ENCODE measurements at places on chromosomes 2 and 18.
A peak's percentile ranks its signal among the peaks of the same experiment; 100 is the strongest.

DNA sequence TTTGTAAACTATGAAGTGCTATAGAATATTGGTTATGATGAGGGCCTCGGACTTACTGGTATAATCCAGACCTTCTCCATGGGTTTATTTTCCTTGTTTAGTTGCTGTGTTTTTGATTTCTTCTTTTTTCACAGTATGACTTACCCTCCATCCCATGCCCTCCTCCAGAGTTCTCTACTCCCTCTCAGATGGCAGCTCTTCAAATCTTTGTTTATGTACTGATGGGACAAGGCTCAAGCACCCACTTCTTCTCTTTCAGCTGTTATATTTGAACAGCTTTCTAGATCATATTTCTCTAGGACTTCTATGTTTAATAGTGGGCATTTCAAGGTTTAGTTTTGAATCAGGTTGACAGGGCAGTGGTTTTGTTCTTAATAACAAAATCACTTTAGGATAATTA, 43.9 kb downstream of the CLIP4 start:
- no peak for DNase-seq

GRCh38 chr2:76256458-76257088, 545.9 kb upstream of the GCFC2 start:
- DNase-seq, result no peak

GRCh38 chr18:33720133-33720532, 142.1 kb downstream of the ASXL3 start:
- DNase-seq, result no peak

DNA sequence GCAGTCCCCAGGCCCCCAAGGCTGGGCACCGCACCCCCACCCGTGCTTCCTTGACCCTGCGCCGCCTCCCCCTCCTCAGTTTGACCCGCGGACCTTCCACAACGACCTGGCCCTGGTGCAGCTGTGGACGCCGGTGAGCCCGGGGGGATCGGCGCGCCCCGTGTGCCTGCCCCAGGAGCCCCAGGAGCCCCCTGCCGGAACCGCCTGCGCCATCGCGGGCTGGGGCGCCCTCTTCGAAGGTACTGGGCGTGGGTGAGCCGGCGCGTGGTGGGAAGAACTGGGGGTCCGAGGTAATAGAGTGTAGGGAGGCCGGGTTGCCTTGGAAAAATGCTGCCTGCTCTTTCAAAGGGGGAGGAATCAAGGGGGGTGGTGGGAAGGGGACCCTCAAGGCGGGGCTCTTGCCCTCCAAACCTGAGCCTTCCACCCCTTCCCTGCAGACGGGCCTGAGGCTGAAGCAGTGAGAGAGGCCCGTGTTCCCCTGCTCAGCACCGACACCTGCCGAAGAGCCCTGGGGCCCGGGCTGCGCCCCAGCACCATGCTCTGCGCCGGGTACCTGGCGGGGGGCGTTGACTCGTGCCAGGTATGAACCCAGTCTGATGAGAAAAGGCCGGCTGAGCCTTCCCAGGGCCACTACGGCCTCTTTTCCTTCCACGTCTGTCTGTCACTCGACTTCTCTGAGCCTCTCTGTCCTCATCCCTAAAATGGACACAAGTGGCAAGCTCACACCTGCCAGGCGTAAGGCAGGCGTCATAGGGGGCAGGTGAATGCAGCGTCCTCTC, 2.6 kb downstream of the PRSS56 start:
- no peak for DNase-seq

- no peak for DNase-seq
Observed at GRCh38 chr2:10584242-10584753, 105.5 kb downstream of the NOL10 start.

DNA sequence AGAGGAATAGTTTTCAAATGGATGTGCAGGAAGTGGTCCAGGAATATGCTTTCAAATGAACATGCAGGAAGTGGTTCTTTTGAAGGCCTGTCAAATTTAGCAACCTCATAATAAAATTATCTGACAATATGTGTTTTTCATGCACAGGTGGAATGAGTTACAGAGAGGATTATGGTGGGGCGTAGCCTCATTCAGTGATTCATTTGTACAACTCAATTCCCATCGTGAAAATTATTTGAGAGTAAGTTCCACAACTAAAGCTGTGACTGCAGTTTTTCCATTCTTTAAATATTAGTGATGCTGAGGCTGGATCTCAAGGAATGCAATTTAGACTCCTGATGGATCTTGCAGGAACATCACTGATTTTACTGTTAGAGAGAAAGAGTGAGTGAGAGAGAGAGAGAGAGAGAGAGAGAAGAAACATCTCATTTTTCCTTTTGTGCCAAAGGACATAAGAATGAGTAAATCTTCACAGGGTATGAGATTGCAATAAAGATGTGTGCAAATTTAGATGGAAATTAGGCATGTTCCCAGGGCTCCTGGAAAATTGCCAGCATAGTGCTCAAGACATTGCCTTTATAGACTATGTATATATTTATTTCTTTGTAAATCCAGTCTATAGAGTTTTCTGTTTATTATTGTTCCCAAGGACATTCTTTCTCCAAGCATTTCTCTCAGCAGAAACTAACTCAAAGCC, 394.9 kb upstream of the ZEB2 start:
- DNase-seq, result no peak

GRCh38 chr18:23369266-23369665, 83.8 kb upstream of the RIOK3 start:
- no peak for DNase-seq

DNA sequence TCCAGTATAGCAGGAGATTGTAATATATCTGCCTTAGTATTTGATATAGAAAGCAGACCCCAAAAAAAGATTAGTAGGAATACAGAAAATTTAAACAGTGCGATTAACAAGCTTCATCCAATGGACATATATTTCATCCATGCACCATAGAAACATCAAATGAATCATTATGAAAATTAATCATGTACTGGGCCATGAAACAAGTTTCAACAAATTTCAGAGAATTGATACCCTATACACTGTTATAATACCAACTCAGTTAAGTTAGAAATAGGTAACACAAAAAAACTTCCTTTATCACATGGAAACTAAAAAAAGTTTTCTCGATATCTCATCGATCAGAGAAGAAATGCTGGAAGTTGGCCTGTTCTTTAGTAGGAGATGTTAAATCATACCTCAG, 192.1 kb upstream of the STON1 start:
- no peak for DNase-seq

- DNase-seq, result no peak
Observed at GRCh38 chr2:211468877-211469663, 912.7 kb downstream of the CPS1 start.

DNA sequence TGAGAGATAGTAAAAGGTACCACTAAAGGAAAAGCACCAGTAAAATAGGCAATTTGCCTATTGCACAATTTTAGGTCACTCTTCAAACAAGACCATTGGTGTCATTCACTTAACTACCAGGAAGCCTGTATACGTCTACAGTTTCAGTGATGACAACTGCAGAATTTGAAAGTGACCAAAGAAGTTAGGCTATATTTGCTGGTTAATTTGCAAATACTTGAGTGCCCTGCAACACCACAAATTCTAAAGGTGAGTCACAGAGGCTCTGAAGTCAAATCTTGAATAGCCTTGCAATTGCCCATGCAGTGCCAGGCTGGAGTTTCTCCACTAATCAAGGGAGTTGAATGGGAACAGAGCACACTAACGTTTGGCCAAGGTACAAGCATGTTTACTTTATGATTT, 128.7 kb upstream of the CCDC68 start:
- no peak for DNase-seq

DNA sequence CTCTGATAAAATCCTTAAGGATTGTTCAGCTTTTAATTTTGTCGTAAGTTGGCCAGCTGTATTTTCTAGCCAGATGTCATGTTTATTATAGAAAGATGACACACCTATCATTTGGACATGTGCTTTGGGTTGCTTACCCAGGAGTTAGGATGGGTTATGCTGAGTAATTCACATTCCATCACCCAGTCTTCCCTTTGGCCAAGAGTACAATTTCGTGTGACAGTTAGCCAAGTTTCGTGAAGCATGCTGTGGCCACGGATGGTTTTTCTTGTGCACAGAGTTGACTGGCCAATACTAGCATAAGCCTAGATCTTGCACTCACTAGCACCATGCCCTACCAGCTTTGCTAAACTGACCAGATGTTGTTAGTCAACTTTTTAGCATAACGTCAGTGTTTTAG, 5.8 kb downstream of the MAPRE3 start:
- no peak for DNase-seq

DNA sequence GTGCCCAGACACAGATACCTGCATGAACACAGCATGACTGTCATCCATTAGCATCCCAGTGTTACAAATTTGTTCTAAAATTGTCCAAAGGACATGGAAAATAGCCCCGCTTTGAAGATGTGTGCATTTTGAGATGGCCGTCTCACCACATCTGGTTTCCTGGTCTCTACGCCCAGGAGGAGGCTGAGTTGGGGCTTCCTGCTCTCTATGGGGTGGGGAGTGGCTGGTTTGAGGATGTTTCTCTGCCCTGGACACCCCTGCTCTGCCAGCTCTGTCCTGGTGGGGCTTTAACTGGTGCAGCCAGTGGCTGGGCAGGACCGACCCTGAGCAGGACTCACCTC, 74.6 kb upstream of the SMAD7 start:
- no peak for DNase-seq

DNA sequence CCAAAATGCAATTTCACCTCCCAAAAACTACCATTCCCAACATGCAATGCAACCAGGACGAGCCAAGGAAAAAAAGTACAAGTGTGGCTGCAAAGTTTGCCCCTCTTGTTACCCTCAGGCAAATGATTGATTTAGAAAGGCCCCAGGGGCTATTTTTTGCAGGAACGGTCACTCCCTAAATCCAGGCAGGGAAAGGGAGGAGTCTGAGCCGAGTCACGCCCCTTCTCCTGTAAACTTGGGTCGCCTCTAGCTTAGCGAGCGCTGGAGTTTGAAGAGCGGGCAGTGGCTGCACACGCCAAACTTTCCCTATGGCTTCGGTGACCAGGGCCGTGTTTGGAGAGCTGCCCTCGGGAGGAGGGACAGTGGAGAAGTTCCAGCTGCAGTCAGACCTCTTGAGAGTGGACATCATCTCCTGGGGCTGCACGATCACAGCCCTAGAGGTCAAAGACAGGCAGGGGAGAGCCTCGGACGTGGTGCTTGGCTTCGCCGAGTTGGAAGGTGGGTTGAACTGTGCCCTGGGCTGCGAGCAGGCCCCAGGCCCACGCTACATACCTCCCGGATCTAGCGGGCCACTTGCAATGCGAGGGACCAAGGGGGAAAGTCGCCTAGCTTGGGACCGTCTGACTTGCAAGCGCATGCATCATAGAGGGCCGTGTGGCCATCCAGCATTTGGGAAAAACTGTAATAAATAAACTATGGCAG, at the start of gene GALM:
TSS of gene GALM (plus strand) at position 261 of the 702 bp plus-strand sequence. CDS start at position 309, 48 bp downstream.
- peak; percentile 57 for DNase-seq

- DNase-seq, result peak; percentile 48
Observed at GRCh38 chr2:7203056-7203467, 285.9 kb downstream of the RNF144A start.

- DNase-seq, result no peak
Observed at GRCh38 chr2:220994846-220995245, 577.3 kb downstream of the EPHA4 start.

DNA sequence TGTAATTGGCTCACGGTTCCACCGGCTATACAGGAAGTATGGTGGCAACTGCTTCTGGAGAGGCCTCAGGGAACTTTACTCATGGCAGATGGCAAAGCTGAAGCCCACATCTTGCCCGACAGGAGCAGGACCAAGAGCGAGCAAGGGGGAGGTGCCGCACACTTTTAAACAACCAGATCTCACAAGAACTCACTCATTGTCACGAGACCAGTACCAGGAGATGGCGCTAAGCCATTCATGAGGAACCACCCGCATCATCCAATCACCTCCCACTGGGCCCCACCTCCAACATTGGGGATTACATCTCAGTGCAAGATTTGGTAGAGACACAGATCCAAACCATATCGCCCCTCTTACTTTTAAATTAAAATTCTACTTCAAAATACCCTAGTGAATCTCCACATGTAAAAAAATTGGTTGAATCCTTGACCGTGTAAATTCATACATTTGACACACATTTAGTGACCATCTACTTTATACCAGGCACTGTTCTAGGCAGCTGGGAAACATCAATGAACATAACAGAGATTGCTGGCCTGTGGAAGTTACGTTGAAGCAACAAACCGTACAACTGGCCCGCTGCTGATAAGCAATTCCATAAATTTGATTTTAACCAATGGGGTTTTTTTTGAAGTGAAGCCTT, 87.6 kb downstream of the ALPK2 start:
- DNase-seq, result peak; percentile 51

- DNase-seq, result no peak
Observed at GRCh38 chr2:165905854-165906253, 47.7 kb downstream of the TTC21B start.

GRCh38 chr2:20781656-20782265, 41.1 kb downstream of the LDAH start:
- no peak for DNase-seq

- no peak for DNase-seq
Observed at GRCh38 chr2:31384771-31385276, 29.7 kb downstream of the XDH start.

GRCh38 chr18:58321986-58322385, 278.0 kb downstream of the NEDD4L start:
- peak; percentile 69 for DNase-seq

GRCh38 chr2:174051741-174052583, 86.8 kb upstream of the SP3 start:
- DNase-seq, result no peak

GRCh38 chr2:20173496-20174402, 51.2 kb downstream of the SDC1 start:
- DNase-seq, result no peak

DNA sequence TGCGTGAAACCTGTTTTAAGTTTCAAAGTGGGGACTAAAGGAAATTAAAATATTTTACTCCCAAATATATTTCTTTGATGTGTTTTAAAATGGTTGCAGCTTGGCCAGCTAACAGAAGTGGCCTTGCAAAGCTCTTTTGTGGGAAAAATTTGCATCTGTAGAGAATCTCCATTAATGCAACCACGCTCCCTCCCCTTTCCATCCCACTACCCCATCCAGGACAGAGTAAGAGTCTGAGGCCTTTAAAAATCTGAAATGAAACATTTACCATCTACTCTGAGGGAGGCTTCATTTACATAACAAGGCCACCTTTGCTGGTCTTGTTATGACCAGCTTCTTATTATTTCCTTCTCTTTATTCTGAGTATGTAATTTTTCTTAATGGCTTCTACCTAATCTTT, 63.5 kb downstream of the STAT4 start:
- no peak for DNase-seq
